Hematopoietic multipotent progenitor cell (in vitro differentiated cells): ENCODE measurements at places on chromosomes 3 and 15.

GRCh38 chr3:150748684-150749047 is 14.3 kb downstream of the SIAH2 start:
- no peak for DNase-seq

DNA sequence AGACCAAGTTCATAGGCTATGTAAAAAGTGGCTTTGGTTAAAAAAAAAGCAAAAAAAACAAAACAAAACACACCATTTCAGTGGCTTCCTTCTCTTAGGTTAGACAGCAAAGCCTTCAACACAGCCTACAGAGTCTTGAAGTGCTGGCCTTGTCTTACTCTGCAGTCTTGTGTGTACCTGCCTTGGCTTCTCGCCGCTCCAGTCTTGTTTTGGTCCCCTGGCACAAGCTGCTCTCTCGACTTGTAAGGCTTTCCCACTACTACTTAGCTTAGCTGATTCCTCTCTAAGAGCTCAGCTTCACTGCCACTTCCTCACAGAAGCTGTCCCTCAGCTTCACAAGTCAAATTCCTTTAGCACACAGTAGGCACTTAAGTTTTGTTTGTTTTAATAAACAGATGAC is 63.0 kb downstream of the ST3GAL6 start:
- no peak for DNase-seq

- no peak for DNase-seq
These were observed 173.5 kb upstream of the LRRN1 start for GRCh38 chr3:3625544-3626271.

GRCh38 chr3:13746385-13746784 is 133.5 kb downstream of the WNT7A start:
- DNase-seq: no peak

DNA sequence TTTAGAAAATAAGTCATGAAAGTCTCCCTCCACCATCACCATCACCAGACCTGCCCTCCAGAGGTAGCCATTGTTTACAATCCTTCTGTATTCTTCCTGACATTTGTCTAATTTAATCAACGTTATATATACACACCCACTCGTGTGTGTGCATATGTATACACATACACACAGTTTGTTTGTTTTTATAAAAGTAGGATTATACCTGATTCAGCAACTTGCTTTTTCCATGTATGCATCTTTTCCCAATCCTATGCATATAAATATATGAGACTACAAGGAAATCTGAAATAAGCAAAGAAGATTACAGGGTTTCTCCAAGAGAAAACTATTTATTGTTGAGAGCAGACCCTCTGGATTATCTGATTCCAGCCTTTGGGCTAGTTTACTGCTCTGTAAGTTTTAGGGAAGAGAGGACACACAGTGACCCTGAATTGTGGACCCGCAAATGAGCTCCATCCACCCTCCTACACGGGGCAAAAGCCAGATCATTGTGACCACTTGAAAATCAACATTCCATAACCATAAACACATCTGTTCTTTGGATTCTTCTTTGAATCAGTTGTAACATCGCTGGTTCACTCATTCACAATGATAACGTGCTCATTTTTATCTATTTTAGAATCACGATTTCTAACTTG is 104.3 kb downstream of the CPN2 start:
- no peak for DNase-seq

DNA sequence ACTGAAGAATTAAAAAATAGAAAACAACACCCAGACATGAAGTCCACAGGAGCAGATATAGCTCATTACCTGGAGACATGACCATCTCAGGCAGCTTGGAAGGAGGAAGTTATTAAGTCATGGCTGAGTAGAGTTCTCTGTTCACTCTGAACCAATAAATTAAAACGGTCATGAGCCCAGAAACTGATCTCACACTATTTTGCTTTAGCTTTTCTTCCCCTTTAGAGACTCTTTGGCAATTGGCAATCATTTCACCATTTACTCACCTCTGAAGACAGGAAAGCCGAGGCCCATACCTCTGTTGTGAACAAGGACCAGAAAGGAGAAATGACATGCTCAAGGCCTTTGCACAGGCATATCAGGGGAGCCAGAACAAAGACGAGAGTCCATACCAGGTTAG is 26.6 kb downstream of the CLDN18 start:
- DNase-seq: no peak

DNA sequence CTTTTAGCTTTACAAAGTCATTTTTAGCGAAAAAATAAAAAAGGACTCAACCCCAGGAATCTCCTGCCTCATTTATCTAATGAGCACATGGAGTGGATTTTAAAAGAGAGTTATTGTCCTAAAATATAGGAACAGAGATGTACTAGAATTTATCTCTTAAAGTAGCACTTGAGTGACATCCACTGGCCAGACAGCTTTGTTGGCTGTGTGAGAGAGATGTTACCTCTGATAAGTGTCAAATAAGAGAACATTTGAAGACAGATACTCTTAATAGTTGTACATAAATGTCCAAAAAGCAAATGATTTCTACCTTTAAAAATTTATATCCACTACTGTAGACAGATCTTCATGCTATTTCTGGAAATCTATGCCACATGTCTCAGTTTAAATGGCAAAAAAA is 12.3 kb upstream of the MFSD1 start:
- DNase-seq: no peak

DNA sequence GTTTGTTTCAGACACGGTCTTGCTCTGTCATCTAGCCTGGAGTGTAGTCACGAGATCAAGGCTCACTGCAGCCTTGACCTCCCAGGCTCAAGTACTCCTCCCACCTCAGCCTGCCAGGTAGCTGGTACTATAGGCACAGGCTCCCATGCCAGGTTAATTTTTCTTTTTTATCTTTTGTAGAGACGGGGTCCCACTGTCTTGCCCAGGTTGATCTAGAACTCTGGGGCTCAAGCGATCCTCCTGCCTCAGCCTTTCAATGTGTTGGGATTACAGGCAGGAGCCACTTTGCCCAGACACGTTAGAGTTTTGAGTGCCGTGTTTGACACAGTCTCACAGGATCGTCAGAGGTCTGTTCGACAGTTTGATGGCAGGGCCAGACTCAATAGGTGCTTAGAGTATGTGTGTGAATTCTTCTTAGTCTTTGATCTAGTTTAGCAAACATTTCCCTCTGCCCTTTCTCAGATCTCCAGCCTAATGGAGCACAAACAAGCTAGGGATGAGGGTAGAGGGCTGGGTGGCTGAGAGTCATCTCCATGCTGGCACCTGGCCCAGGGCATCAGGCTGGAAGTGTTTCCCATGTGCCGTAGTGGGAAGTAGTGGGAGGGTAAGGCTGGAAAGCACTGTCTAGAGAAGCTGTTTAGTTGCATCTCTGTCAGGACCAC is 66.1 kb upstream of the DLG1 start:
- no peak for DNase-seq

DNA sequence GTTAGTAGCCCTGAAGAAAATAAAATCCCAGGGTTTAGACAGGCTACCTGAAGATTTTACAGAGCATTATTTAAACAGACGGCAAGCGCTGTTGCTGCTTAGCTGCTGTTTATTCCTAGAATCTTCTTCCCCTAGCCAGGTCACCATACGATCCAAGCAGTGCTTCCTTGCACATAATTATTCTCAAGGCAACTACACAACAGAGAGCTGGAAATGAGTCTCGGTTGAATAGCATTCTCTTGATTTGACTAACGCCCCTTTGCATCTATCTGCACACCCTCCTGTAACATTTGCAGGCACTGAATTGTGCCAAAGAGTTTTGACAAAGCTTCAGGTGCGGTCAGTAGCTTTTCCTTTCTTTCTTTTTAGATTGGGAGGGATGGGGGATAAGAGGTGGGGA is 564.4 kb downstream of the TBL1XR1 start:
- no peak for DNase-seq

DNA sequence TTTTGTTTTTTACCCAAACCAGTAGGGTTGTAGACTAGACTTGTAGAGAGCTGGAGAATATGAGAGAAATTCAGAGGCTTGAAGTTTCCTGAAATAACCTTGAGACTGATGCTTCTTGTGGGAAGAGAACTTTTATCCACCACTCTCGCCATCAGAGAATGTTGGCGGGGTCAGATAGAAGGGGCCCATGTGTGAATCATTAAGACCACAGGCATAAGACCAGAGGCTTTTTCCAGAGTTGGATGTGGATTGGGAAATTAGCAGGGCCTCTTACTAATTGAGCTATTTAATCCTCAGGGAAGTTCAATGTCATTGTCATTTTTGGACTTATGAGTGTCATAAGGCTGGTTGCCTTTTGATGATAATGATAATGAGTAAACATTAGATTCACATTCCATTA is 246.9 kb upstream of the THRB start:
- DNase-seq: no peak

DNA sequence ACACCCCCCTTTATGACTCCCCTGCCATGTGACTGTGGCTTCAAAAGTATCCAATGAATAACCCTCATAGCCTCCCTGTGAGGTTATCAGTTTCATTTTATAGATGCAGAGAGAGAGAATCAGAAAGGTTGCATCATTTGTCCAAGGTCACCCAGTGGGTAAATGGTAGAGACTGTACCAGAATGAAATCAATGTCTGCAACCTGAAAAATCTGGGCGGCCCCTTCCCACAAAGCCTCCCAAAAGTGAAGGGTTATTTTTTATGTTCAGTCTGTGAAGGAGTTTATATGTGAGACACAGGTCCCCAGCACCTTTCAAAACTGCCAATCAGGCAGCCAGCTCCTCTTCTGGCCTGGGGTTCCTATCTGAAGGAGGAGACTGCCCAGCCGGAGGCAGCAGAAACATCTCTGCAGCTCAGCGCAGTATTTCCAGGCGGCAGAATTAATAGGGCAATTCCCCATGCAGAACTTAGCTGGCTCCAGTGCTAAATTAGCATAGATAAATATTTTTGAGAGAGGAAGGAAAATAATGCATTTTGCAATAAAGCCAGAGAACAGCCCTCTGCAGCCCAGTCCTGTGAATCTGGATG is 130.8 kb upstream of the PRR20G start:
- no peak for DNase-seq

- DNase-seq: peak; percentile 24
These were observed 11.8 kb upstream of the FBXO22 start for GRCh38 chr15:75891895-75892294.

DNA sequence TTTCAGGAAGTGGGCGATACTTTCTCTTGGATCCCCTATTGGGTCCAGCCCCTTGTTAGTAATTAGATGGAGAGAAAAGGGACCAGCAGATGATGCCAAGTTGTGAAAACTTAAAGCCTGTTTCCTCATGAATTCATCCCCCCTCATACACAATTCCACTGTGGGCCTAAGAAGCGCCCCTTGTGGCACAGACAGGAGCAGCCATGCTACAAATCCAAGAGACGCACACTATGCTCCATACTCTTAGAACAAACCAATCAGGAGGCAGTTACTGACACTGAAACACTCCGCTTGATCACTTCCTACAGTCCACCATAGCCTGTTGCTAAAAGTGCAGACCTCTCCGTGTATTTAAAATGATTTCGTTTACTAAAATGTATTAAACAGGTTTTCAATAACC is 111.3 kb upstream of the ARRDC4 start:
- DNase-seq: no peak

DNA sequence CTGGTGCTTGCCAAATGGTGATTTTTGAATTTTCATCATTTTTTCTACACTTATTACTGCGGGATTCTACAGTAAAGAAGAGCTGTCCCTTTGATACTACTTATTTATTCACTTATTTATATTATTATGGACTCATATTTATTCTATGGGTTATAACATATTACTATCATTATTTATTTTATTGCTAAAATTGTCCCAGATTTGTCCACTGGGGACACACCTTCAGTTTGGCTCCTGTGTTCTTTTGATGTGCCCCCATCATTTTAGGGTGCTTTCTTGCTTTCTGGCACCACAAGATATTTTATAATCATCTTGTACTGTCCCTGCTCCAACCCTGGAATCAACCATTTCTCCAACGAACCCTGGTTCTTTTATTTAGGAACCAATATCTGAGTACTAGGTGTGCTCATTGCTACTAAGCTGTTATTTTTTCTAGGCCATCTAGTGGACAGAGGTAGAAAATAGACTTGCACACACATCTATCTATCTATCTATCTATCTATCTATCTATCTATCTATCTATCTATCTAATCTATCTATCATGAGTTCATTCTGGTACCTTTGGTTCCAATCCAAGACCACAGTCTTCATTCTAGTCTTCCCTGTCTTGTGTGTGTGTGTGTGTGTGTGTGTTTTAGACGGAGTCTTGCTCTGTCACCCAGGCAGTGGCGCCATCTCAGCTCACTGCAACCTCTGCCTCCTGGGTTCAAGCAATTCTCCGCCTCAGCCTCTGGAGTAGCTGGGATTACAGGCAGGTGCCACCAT is 16.0 kb downstream of the SLC22A14 start:
- DNase-seq: no peak

DNA sequence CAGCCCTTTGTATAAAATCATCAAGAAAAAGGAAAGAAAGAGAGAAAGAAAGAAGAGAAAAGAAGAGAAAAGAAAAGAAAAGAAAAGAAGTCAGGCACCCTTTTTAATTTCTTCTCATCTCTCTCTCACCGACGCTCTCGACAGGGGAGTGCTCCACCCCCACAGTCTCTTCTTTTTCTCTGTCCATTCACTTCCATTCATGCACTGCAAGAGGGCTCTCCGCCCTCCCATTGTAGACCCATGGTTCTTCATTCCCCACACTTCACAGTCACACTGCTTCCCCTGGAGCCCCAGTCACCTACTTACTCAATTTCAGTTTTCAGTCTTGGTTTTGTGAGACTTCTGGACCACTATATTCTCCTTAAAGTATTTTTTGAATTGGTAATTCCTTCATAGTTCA is 254.7 kb downstream of the SOX2 start:
- no peak for DNase-seq

- no peak for DNase-seq
These were observed 60.1 kb downstream of the SLC12A1 start for GRCh38 chr15:48266024-48266689.
